ENCODE measurements at places on chromosomes 6 and 20.

DNA sequence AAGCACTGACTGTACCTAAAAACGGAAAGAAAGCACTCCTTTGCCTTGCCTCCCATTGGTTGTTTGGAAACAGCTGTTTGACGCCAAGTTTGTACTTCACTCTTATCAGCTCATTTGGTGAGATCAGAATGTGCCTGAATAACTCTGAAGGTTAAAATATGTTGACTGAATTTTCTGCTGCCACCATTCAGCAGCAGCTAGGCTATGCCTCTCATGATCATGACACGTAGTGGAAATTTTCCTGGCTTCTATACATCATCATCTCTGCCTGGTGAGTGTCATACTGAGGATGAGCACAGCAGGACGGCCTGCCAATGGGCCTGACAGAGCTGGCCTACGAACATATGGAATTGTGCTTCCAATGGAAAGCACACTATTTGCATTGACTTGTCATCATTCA, 704.9 kb upstream of the CITED2 start:
- DNase-seq: no peak

DNA sequence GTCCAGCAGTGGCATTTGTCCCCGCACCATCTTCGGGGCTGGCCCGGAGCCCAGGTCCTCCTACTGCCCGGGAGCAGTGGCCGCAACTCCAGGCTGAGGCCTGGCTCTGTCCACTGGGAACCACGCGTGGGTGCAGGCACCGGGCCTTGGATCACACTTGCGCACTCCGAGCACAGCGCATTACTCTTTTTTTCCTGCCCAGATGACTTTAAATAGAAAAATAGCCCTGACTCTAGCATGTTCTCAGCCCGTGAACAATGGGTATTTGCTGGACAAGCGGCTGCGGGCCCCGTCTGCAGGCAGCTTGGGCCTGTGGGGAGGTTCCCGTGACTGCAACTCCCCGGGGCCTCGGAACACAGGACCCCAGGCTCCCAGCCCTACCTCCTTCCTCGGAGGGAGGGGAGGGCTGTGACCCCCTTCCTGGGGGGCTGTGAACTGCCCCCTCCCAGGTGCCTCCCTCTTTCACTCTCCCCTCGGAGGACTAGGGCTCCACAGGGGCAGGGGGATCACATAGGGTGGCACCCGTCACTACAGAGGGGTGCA, 162.2 kb downstream of the TBXT start:
- DNase-seq: peak; percentile 36

DNA sequence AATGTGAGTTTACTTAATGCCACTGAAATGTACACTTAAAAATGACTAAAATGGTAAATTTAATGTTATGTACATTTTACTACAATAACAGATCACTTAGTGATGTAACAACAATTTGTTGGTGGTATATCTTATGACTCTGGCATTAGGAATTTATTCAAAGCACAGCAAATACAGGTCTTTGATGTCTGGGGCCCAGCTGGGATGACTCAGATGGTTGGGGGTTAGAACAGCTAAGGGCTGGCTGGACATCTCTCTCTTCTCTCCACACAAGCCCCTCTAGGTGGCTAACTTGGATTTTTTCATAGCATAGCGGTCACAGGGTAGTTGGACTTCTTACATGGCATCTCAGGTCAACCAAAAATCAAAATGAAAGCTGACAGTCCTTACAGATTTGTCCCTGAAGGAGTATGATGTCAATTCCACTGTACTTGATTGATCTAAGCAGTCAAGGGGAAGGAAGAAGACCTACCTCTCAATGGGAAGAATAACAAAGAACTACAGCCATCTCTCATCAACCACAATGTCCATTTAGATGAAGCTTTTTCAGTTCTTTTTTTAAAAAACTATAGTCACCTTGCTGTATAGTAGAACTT, 37.5 kb upstream of the LCA5 start:
- no peak for DNase-seq

DNA sequence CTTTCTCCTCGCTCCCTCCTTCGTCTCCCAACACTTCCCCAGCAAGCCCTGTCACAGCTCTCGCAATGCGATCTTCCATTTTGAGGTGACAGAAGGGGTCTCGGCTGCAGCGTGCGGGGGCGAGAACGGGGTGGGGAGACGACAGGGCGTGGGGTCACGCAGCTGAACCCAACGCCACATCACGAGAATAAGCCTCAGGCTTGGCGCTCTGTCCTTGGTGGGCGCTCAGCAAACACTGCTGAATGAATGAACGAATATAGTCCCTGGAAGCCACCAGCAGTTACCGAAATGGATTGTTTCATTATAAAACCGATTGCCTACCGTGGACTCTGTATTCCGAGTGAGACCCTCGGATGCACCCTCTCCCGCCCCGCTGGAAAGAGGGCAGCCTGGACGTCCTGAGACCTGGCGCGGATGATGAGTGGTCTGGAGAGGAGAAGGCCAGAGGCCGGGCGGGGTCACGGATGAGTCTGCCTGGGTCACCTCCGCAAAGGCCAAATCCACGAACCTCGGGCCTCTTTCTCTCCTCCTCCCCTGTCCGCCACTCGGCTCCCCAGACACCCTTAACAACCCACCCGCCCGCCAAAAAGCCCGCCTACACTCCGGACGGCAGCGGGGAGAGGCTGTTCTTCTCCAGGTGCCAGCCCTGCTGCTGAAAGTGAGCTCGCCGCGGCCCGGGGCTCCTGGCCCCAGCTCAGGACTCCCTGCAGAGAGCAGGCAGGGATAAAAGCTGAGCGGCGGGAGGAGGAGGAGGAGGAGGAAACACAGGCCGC, 3.7 kb downstream of the NRN1 start:
- no peak for DNase-seq

DNA sequence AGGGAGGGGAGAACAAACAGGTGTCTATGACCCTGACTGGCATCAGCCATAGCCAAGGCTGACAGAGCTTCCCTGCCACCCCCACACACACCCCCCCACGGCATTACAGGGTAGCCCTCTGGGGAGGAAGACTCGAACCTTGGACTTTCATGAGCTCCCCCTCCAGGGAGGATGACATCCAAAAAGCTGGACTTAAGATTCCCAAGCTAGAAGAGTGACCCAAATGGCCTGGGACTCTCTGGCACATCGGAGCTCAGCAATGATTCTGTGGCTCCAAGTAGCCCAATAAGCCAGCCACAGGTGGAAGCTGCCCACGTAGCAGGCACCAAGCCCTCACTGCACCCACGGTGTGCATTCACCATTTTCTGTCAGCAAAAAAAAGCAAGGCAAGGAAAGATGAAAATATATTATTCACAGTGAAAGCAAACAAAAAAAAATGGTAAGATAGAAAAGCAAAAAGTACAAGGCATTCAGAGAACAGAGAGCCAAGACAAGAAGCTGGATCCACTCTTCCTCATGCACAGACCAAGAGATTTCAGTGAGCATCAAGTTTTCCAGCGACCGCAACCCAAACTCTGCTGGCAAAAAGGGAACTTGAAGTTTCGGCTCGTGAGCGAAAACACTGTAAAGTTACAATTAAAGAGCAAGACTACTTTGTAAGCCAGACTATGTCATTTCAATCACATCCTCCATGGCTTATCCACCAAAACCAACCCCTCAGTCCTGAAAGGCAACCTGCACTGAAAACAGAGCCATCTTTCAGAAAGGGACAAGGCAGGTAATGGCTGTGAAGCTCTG, 10.9 kb downstream of the JAG1 start:
- no peak for DNase-seq

- DNase-seq: no peak
These were observed 6.1 kb upstream of the ZMYND8 start for GRCh38 chr20:47362361-47363219.

DNA sequence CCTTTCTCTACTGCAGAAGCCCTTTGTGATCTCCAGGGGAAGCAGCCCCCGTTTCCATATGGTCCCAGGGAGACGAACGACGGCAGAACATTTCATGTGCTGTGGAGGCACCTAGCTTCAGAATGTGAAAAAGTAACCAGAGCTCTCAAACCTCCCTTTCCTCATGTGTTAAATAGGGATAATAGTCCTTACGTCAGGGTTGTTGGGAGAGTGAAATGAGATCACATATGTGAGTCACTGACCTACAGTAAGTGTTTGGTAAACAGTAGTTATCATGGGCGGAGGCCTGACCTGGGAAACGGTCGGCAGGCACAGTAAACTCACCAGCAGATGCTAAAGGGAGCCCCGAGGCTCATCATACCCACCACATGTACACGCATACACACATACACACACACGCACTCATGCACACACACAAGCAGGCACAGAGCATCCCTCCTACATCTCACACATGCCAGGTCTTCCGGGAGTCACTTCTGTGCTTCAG, 89.7 kb downstream of the LY86 start:
- no peak for DNase-seq

- no peak for DNase-seq
These were observed 84.5 kb downstream of the CHD6 start for GRCh38 chr20:41533537-41534136.

DNA sequence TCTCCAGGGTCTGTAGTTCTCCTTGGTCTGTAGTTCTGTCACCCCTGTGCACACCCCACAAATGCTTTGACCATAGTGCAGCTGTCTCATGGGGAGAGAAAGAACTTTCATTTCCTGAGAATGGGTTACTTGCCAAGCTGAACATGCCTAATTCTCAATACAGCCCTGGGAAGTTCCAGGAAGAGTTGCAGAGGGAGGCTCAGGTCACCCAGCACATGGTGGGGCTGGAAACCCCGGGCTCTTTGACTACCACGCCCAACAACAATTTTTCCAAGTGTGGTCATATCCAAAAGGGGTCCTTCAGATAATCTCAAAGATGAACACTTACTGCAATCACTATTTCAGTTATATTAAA, 2.2 kb upstream of the PTPRA start:
- DNase-seq: no peak

DNA sequence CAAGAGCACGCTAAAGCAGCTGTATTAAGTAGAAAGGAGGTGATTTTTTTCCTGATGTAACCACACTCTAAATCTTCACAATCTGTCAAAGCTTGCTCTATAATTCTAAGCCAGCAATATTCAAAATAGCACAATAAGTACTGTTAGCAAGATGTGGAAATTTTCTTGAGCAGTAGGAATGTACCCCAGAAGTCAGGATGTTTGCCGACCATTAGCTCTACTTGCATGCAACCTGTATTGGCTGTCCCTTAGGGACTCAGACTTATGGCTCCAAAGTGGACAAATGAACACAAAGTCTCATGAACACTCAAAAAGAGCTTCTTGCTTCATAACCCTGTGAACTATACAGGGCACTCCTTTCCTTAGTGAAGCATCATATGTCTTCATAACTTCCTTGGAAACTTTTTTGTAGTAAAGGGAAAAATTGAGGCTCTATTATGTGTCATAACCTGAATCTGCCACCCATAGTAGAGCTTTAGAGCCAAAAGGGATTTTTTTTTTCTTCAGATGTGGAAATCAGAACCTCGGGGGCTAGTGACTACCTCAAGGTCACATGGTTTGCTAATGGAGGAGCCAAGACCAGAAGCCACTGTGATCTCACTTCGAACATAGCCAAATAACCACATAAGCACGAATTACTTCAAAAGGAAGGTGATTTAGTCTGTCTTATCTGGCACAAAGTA, 54.5 kb downstream of the ADGRG6 start:
- DNase-seq: no peak

DNA sequence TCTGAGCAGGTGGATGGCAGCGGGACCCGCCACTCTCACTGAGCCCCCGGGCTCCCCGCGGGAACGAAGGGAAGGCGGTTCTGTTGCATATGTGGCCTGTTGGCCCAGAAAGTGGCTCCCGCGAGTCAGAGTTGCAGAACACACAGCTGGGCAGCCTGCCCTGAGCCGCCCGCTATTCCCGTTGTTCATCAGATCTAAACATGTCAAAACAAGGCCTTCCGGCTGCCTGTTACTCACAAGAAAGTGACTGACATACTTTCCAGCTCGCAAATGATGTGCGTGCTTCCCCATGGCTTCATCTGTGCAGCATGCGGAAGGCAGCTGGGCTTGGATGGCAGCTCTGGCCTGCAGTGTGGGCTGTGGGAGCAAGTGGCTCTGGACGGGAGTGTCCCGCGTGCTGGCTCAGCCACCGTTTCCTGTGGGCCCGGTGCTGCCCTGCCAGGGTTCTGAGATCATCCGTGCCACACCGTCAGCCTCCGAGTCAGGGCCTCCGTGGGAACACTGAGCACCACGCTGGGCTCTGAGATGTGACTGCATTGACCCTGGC, 227.3 kb downstream of the ERMARD start:
- DNase-seq: no peak

GRCh38 chr20:64261138-64261537, 5.6 kb downstream of the PCMTD2 start:
- no peak for DNase-seq

DNA sequence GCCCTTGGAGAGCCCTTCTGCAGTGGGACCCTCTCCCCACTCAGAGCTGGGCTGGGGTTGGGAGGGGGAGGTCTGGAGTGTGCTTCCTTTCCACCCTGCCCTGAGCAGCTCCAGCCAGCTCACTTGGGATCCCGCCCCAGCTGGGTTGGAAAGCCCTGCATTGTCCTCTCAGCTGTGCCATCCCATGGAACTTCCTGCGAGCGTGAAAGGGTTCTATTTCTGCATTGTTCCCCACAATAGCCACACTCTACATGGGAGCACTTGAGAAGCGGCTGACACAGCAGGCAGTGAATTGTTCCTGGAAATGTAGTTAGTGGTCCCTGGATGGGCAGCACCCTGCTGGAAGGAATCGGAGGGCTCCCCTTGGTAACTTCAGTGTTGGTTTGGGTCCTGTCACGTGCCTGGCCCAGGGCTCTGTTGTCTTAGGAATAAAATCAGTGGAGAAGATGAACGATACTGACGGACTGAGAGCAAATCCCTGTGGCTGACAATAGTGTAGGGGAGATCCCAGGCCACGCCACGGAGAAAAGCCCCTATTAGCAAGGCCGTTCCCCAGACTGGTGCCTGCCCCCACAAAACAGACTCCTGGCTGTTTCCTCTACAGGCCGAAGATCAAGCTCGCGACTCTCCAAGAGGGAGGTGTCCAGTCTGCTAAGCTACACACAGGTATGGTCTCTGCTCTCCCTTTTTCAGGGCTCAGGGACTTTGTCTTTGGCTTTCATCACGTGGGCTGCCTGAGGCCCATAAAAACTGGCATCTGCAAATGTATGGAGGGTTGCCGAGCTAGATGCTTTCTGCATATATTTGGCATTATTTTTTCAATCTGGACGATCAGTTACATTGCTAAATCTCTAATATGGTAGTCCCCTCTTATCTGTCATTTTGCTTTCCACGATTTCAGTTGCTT, 18.8 kb downstream of the DNMT3B start:
- peak; percentile 41 for DNase-seq

- no peak for DNase-seq
These were observed 3.8 kb upstream of the IER3 start for GRCh38 chr6:30747902-30748769.

DNA sequence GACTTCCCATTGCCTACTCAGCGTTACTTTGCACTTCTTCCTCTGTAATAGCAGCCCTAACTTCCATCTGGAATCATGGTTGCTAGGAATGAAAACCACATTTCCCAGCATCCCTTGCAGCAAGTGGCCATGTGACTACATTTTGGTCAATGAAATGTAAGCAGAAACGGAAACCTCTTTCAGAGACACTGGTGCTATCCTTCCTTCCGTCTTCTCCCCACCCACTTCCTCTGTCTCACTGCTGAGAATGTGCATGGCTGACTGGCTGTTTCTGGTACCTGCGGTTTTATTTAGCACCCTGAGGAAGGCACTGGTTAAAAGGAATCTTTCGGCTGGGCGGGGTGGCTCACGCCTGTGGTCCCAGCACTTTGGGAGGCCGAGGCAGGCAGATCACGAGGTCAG, 107.4 kb downstream of the SCML4 start:
- DNase-seq: no peak
